ENCODE measurements at places on chromosomes 12 and 14.

GRCh38 chr12:54259194-54260011, 20.5 kb downstream of the CBX5 start:
- DNase-seq, result peak; percentile 85

DNA sequence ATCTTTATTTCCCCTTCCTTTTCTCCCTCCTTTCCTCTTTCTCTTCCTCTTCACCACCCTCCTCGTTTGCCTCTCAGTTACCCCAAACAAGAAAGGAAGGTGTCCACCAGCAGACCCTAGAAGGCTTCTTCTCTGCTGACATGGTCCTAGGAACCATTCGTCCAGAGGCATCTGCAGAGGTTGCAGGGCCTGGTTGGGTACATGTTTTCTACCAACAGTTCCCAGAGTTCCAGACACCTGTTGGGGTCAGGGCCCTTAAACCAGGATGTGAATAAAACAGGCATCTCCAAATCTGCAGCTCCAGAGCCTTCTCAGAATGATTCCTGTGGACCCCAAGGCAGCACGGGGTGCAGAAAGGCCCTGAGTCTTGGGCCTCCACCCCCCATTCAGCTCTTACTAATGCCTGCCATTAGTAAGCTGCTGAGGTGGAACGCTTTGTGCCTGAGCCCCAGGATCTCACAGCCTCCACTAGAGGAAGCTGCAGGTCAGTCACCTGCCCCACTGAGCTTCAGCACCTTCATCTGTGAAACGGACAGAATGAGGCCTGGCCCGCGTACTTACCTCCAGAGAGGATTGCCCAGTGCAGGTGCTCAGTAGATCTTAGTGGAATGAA, 130.4 kb downstream of the DICER1 start:
- DNase-seq, result no peak

DNA sequence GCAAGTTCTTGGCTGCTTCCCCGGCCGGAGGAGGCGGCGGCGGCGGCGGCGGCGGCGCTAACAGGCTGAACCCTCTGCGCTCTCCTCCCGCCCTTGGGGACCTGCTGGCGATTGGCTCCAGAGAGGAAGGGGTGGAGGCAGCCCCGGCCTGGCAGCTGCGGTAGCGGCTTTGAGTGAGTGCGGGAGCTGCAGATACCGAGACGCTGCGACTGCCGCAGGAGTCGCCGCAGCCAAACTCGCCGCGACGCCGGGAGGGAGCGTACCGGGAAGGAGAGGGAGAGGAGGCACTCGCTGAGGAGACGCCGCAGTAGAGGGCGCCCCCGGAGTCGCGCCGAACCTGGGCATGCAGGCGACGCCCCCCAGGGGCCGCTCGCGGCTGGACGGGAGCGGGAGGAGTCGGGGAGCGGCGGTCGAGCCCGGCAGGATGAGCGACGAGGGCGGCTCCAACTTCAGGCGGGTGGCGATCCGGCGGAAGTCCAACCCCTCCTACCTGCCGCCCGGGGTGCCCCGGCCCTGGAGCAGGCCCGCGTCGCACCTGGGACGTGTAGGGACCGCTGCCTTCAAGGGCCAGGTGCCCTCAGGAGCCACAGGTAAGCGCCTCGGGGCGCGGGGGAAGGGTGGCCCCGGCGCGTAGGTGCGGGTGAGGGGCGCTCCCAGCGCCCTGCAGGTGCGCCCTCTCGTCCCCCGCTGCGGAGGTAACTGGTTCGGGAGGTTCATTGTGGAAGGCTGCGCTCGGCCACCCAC, at the start of gene FGD4:
FGD4 (plus strand) TSS at position 189 of the 744 bp plus-strand sequence.
- DNase-seq, result peak; percentile 56

- DNase-seq, result no peak
Observed at GRCh38 chr12:56571121-56571520, 49.5 kb downstream of the RBMS2 start.

GRCh38 chr12:105077435-105077834, 6.8 kb downstream of the ALDH1L2 start:
- DNase-seq, result no peak

DNA sequence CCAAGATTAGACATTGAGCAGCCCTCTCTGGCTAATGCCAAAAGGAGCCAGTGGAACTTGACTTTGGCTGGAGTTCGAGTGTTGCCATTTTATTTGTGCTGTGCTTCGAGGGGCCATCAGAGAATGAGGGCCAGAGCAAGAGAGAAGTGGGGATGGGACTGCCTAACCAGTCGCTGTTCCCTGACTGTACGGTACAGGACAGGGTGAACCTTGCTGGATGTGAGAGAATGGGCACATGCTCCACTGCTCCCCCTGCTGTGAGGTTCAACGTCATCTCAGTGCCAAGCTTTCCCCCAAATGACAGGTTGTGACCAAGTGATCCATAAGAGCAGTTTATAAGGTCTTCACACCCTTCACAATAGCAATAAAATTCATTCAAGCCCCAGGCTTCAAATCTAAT, 55.1 kb upstream of the BCL11B start:
- DNase-seq, result no peak

- DNase-seq, result no peak
Observed at GRCh38 chr12:10456856-10457255, 3.7 kb upstream of the KLRC1 start.

DNA sequence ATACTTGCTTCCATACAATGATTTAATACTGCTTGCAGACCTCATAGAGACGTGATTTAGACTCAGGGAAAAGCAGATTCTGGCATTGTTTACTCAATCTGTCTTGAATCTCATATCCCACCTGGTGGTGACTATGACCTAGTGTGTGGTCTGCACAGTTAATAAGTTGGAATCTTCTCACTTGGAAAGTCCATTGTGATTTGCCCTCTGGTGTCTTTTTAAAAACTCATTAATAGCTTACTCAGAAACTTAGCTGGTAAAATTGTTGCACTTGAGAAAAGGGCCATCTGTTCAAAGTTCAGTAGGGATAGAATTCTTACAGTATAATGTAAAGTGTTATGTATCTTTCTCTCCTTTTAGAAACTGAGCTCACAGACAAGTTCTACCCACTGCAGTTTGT, 106.0 kb downstream of the PELI2 start:
- no peak for DNase-seq

DNA sequence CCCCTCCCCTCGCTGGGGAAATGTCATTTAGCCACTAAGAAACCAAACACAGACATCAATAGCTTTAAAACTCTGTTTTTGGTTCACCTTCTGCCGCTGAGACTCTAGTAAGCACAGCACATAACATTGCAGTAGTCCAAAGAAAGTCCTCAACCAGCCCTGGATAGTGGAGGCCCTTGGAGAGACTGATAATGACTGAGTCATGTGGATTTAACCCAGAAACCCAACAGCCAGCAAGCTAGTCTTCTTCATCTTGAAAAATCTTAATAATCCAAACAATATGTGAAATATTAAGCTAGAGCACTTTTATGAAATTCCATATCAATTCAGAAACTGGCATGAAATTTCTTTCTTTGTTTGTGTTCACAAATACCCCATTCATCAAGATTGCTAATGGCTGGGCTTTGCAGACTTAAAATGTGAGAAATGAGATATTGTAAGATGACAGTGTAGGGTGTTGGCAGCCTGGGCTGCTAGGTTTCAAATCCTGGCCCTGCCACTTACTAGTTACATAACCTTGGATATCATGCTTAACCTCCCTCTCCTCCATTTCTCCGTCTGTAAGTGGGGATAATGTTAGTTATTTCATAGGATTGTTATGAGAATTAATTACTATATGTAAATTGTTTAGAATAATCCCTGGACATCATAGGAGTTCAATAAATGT, 40.1 kb downstream of the RERG start:
- no peak for DNase-seq

DNA sequence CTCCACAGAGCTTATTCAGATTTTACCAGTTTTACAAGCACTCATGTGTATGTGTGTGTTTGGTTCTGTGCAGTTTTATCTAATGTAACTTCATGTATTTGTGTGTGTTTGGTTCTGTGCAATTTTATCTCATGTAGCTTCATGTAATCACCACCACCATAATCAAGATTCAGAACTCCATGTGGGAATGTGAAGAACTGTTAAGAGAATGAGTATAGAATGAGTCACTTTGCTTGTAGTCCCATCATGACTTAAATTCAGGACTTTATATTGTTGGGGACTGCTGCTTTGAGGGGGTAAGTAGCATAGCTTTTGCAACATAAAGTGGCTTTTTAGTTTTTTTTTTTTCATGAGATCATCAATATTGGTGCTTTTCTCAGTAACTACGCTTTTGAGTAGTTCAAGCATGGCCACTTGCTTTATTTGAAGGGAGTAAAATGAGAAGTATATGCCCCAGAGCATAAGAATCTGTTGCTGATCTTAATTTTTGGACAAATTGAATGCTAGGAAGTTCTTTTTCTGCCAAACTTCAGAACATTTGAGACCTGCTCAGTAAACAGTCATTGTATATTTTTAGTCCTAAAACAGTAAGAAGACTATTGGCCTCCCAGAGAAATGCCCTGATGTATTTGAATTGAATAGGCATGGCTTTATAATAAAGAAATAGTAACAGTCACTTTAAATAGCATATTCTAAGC, 28.8 kb downstream of the PROX2 start:
- no peak for DNase-seq

All from spinal cord (tissue), 10 donors.